ENCODE measurements at places on chromosomes 4 and X.

DNA sequence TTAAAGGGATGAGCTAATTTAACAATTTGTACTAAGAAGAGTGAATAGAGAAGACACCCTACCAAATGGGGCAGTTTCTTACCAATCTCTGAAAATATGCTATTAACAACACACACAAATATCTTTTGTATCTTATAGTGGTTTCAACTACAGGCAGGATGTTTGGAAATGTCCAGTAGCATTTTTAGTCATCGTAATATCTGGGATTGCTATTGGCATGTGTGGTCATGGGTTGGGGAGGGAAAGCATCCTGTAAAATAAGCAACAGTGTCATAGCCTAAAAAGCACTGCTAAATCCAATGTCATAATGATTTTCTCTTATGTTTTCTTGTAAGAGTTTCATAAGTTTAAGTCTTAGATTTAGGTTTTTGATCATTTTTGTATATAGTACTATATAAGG is 29.3 kb upstream of the ABCG2 start:
- no peak for DNase-seq

DNA sequence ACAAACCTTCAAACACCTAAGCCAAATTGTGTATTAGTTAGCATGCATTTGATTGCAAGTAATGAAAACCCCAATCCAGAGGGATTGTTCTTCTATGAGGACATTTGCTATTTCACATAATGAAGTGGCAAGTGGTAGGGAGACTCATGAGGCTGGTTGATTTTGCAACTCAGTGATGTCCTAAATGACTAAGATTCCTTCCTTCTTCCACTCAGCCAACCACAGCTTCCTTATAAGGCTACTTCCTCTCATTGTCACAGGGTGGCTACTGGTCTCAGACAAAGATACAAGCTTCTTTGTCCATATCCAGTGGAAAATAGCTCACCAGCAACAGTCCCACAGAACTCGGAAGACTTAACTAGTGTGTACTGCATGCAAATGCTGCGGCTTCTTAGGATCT is 5.3 kb upstream of the OTC start:
- DNase-seq = no peak

- no peak for DNase-seq
Measured at GRCh38 chr4:123359449-123360315, 36.9 kb upstream of the SPRY1 start.

- DNase-seq = no peak
Measured at GRCh38 chr4:189511581-189511980, 429.1 kb upstream of the FRG1 start.

GRCh38 chr4:69860521-69861298 is 765 bp upstream of the SULT1E1 start:
- DNase-seq = no peak

GRCh38 chr4:182286931-182287330 is 43.7 kb downstream of the TENM3 start:
- DNase-seq = no peak

DNA sequence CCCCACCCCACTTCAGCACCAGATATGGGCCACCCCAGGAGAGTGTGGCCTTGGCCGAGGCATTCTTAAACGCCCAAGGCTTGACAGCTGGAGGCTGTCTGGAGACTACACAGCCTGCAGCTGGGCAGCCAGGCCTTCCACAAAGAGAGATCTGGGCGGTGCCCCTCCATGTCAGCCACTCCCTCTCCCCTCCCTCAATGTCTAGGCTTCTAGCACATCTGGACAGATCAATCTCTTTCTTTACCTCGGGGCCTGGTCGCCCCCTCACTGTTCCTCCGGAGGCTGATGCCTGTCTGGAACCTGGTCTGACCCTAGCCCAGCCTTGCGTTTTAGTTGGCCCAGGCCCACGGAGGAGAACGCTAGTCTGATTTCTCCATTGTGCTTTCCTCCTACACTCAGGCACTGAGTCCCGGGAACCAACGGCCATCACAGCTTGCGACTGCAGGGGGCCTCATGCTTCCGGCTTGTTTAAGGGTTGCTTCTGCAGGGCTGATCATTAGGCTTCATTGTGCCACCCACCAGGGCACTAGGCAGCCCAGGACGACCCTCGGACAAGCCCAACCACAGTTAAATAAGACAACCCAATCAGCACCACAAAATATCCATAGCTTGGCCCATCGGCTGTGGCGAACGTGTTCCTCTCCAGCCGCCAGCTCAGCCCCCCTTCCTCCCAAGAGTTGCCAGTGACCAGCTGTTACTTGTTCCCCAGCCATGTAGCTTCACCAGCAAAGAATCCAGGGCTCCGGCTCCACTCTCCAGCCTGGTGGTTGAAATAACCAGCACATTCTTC is 200.6 kb downstream of the BCOR start:
- DNase-seq = no peak

- DNase-seq = no peak
Measured at GRCh38 chr4:184320631-184321030, 103.0 kb upstream of the ENPP6 start.

DNA sequence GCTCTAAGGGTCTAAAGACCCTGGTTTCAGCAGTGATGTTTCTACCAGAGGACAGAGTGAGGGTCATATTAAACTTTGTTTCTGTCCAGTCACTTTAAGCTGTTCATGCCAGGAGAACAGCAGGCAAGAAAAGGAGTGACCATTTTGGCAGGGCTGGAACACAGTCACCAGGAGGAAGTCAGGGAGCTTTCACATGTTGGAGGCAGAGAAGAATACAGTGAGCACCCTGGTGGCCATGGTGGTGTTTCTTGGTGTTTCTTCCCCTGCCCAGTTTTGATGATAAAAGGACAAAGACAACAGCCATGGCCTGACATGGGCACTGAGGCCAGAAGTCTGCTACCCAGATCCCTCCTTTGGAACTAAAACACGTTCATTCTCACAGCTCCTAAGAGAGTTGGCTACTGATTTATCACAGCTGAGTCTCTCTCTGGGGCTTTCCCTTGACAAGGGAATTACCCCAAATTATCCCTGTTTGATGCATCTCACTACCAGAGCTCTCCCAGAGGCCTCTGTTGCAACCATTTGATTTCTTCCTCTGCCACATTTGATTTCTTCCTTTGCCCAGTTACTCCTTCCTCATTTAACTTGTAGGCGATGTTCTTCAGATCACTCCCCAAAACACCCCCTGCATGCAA is 106.4 kb upstream of the NWD2 start:
- no peak for DNase-seq

DNA sequence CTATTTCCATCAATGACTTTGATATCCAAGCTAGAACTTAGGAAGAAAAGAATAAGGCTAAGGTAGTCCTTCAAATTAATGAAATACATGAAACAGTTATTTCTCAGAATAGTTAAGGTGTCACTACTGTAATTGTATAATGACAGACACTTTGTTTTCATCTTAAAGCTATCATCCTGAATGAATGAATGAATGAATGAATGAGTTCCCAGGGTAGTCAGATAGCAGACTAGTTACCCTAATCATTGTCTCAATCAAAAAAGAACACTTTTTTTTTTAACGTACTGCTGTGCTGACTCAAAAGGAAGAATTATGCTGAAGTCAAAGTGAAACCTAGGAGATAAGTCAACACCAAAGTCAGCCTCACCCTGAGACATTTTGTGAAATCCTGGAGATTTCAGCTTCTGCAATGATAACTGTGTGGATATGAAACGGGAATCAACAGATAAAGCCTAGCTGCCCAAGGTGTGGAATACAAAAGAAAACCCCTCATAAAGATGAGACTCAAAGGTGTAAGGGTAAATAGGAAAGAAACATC is 68.3 kb upstream of the CNKSR2 start:
- DNase-seq = no peak

DNA sequence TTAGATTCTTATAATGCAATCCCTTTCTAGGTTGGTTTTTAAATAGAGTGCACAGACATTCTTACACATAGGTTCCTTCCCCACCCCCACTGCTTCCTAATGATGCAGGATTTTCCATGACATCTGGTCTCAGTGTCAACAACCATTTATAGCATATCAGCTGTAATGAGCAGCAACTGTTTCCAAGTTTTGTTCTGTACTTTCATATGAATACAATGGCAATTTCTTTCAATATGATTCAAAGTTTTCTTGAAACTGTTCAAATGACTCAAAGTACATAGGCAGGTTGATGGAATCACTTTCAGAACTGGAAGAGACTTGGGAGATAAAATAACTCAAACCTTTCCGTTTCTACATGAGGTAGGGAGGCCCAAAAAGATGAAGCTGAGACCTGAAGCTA is 220.7 kb downstream of the CAMK2D start:
- DNase-seq = no peak

DNA sequence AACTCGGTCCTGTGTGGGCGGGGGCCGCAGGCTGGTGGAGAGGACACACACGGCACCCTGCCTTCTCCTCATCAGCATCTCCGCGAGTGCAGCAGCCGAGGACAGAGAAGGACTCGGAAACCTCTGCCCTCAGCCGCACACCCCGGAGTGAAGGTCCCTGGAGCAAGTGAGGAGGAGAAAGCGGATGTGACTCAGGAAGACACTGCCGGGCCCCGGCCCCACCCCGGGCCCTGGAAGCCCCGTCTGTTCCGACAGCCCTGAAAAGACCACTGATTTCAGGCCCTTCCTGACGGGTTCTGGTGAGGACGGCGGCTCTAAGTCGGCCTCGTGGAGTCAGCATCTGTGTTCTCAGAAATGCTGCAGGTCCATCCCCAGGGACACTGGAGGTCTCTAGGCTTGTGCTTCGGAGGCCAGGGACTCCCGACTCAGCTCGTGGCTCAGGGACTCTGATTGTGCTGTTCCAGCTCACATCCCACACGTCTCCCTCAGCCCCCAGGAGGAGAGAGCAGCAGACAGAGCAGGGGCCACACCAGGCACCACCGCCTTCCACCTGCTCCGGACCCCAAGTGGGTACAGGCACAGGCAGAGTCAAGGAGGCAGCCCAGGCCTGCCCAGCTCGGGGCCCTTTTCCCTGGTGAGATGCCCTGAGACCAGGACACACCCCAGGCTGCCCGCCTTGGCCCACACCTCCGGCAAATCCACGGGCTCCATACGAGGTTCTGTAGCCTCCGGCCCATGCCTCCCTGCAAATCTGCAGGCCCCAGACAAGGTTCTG is 134.5 kb upstream of the NKX1-1 start:
- DNase-seq = no peak

DNA sequence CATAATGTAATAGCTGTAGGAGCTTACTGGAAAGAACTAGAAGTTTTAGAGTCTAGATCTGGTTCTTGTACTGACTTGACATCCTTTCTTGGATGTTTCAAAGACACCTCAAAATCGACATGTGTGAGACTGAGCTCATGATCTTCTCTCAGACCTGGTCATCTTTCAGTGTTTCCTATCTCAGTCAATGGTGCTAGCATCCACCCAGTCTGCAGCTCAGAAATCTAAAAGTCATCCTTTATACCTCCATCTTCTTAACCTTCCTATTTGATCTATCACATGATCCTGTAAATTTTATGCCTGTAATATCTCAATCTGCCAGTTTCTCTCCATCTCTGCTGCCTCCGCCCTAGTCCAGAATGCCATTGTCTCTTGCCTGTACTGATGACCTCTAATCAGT is 301.9 kb upstream of the PITX2 start:
- DNase-seq = no peak

GRCh38 chr4:87049508-87049907 is 114.7 kb downstream of the AFF1 start:
- DNase-seq = no peak

- no peak for DNase-seq
Measured at GRCh38 chr4:84681486-84682274, 98.8 kb downstream of the CDS1 start.

Data from effector CD4-positive, alpha-beta T cell (primary cell).